ENCODE measurements at places on chromosomes 5 and 9. TPM values are rescaled to one million over a fixed set of nuclear protein-coding genes. Genes with fewer than 3 reads are reported as not detected.

Gene CXCL14
- not detected for total RNA-seq

Gene SPINK1
- not detected for total RNA-seq

Gene VCAN
- 2.3 TPM for total RNA-seq

Gene B4GALT7
- 38.5 TPM for total RNA-seq

Gene PRDM9
- total RNA-seq = not detected

Gene PRSS3
- not detected for total RNA-seq

Gene PFN3
- total RNA-seq = not detected

Gene FOXD4L4
- not detected for total RNA-seq

Gene UGT3A1
- not detected for total RNA-seq

Gene SH3RF2
- 0.35 TPM for total RNA-seq

Gene SOX30
- total RNA-seq = 0.09 TPM

Gene MARVELD2
- total RNA-seq = not detected

Gene OTP
- total RNA-seq = not detected

Gene ABLIM3
- 1.2 TPM for total RNA-seq
